ENCODE measurements at places on chromosomes 7 and 10. TPM values are rescaled to one million over a fixed set of nuclear protein-coding genes. Genes with fewer than 3 reads are reported as not detected.

The NIPSNAP2 gene
- 58.0 TPM for total RNA-seq

The TMEM273 gene
- total RNA-seq, result not detected

The TRIM73 gene
- 0.35 TPM for total RNA-seq

The OR2A1 gene
- total RNA-seq, result 0.05 TPM

DNA sequence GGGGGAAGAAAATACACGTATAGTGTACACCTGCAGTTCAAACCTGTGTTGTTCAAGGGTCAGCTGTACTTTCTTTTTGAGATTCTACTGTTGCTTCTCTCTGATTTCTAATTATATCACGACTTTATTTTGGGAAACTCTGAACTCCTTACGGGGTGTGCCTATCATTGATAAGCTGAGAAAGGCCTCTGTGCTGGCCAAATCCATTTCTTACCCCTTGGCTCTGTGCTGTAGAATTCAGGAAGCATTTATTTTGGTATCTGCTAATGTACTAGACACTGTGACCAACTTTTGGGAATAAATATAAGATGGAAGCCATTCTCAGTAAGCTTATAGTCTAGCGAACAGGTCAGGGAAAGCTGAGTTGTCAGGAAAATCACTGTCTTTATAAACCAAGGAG lies 26.9 kb upstream of the RPA3 start:
- DNase-seq, result no peak

- DNase-seq, result no peak
These were observed 89.9 kb downstream of the GOLGA7B start for GRCh38 chr10:97939446-97939990.

DNA sequence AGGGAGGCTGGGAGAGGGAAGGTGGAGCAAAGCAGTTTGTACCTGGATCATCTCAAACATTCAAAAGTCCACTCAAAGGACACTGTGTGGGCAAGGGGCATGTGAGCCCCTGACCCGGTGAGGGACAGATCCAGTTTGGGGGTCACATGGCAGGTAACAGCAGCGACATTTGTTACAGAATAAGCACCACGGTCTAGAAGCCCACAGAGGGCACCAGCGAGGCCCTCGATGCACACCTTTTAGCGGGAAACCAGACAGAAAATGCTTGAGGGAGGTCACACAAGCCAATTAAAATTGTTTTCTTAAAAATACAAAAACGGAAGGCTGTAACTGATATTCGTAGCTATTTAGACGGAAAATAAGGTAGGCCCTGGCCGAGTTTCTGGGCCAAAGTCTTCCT lies 144.4 kb downstream of the ZMYND11 start:
- DNase-seq, result no peak
